DMS 273 treated with DMSO at 0.1 percent for 48 hours (cell line): ENCODE measurements at places on chromosomes 12 and 14.

- DNase-seq, result no peak
These were observed 36.8 kb upstream of the GLIPR1 start for GRCh38 chr12:75443709-75444108.

DNA sequence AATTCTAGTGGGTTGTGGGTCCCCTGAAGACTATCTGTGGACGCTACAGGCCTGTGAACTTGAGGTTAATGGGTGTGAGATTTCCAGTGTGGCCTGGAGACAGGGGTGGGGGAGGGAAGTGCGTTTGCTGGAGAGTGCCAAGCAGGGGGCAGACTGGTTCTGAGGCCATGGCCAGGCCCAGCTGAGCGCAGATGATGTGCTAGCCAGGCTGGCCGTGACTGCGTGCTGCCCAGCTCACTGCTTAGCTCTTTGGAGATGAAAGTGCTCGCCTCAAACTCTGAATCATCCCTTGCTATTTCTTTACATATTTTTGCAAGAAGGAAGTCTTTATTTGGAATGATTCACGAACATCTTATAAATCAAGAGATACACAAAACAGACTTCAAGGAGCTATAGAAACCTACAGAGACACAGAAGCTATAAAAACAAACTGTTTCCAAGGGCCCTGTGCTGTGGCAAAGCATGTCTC, 75.2 kb upstream of the PLEKHG3 start:
- DNase-seq, result no peak

DNA sequence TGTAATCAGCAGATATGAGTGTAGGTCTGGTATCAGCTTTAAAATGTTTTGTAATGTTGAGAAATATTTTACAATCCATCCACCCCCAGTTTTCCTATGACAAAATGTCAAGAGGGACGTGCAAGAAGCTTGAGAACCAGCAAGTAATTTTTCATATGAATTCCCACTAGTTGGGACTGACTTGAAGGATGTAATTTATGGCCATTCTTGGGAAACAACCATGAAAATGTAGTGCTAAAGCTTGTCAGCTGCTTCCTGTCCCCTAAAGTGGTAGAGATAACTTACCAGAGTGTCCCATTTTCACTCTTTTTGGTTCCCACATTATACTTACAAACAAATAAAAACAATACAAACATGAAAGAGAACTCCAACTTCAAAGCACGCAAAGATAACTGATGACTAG, 63.9 kb downstream of the RERG start:
- no peak for DNase-seq

GRCh38 chr14:64340560-64341196, 46.5 kb upstream of the ESR2 start:
- DNase-seq, result no peak

DNA sequence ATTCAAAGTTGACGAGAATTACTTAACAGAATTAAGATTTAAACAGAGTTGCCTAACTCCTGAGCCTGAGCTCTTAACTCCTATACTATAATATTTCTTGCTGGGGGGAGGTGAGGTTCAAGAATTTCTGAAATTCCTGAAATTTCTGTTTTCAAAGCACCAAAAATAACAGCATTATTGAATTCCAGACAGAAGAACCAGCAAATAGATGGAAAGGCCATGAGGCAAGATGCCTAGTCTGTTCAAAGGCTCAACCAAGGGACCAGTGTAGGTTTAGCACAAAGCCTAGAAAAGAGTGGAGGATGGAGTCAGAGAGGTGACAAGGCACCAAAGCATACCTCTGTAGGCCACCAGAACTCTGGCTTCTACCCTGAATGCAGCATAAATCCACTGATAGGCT, 76.4 kb downstream of the PPP1R12A start:
- DNase-seq, result no peak

DNA sequence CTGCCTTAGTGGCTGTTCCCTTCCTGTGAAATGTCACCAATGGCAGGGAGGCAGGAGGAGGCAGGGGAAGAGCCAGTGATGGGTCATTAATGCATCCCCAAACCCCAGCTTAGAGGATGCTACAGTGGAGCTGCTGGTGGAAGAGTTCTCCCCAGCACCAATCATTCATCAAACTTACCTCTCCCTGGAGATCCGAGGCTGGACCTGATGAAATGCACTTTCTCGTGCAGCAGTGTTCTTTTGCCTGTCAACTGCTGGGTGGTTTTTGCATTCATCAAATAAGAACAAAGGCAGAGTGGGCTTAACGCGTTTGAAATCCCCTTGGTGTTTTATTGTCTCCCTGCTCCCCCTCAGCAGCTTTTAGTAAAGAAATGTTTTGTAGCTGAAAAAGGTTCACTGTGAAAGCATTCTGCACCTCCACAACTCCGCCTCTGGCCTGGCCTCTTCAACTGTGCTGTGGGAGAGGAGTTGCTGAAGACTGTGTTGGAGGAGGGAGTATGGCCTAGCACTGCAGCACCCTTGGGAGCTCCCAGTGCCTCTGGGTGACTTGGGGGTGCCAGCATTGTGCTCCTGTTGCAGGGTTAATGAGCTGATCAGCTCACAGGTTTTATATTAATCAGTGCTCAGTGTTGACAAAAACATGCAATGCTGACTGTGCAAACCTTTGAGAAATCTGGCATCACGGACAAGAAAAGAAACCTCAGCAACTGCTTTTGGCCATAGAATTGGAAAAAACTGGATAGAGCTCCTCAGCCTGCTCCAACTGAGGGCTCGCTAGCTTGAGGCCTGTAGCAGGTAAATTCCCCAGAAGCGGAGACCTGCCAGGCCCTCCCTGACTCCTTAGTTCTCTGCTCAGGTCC, 14.4 kb downstream of the TSPAN9 start:
- no peak for DNase-seq

- DNase-seq, result no peak
These were observed 314.5 kb upstream of the LMO3 start for GRCh38 chr12:16920451-16920850.

DNA sequence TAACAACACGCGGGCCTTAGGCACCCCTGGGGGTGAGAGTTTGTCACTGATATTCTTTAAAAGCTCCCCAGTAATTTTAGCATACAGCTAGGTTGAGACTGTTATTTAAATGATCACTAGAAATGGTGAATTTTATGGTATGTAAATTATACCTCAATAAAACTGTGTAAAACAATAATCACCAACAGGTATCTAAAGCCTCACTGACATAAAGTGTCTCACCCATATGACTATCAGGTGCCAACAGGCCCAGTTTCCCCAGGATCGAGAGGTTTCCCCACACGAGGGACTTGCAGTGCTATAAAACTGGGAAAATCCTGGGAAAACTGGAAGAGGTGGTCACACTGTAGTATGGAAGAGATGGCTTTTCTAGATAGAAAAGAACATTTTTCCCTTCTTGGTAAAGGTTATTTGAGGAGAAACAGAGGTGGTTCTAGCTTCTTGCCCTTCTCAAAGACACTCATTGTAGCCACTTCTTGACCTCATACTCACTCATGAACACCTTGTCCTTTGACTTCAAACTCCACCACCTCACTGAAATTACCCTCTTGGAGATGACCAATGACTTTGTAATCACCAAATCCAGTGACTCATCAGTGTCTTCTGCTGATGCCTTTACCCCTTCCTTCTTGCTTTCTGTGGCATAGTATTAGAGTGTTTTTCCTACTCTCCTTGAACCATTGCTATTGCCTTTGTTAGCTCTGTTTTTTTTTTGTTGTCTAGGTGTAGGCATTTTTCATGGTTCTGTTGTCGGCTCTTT, 24.8 kb upstream of the NUBPL start:
- no peak for DNase-seq

- no peak for DNase-seq
These were observed 28.2 kb upstream of the AMN1 start for GRCh38 chr12:31756977-31757420.

GRCh38 chr12:45987340-45987727, 3.0 kb downstream of the SCAF11 start:
- no peak for DNase-seq

DNA sequence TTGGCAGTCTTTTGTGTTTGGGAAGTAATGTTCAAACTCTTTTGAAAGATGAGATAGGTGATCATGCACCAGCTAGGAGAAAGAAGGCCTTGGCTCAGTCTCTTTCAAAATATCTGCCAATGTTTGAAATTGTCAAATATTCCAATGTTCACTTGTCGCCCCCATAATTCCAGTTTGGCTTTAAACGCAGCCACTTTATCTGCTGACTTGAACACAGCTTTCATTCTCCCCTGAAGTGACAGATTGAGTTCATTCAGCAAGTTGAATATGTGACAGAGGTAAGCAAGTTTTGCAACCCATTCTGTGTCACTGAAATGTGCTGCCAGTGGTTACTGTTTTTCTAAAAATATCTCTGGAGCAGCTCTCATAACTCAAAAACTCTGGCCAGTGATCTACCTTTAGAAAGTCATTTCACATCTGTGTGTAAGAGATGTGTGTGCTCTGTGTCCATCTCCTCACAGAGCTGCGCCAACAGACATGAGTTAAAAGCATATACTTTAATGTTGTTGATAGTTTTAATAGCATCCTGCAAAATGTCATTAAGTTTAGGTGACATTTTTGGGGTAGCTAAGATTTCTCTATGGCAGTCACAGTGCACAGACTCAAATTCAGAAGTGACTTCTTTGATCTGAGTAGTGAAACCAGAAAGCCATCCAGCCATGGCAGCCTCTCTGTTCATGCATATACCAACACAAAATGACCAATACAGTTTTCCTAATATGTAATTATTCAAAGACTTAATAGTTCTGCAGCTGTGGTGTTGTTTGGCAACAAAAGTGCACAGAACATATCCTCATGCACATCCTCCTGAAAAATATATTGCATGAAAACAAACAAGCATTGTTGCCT, 614.3 kb upstream of the MIS18BP1 start:
- DNase-seq, result no peak

DNA sequence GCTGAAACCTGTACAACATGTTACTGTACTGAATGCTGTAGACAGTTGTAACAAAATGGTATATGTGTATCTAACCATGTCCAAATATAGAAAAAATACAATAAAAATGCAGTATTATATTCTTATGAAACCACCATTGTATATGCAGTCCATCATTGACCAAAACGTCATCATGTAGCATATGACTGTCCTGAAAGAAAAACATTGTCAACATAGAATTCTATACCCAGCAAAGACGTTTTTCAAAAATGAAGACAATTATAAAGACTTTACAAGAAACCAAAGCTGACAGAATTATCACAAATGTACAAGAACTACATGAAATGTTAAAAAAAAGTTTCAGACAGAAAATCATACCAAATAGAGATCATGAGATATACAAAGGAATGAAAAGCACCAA, 8.1 kb upstream of the GPATCH2L start:
- no peak for DNase-seq

DNA sequence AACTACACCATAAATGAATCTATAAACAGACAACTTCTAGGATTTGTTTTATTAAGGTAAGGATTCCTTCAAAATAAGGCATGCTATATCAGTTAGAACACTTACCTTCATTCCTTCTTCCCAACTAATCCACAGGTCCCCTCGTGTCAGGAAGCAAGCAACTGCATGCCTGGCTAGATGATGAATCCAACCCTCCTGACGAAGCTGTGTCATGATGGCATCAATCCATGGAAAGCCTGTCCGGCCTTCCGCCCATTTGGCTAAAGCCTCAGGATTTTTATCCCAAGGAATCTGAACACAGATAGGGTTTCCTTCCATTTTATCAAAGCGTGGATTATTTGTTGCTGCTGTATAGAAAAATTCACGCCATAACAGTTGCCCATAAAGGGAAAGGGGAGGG, 12.5 kb upstream of the MTERF2 start:
- DNase-seq, result no peak

- DNase-seq, result no peak
These were observed 264.6 kb upstream of the DAAM1 start for GRCh38 chr14:58923751-58924405.

DNA sequence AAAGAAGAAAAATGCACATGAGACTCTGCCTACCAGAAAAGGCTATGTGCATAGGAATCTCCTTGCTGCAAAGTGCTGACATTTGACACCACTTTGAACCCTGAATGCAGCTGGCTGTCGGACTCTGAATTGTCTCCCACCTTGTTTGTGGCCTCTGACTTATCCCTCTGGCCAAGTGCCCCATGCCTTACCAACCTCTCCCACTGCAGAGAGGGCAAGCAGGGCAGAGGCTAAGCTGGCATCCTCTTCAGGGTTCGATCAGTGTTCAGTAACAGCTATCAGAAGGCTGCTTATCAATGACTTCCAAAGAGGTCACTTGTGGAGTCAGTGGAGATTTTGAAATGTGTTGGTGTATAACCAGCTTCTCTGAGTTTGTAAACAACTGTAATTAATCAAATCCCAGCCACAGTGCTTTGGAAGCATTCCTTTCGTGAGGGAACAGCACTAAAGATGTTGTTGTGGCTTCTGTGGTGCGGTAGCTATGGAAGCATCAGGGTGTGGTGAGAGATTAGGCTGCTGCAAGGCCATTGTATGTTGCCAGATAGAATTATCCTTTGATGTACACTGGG, 22.6 kb upstream of the BMP4 start:
- no peak for DNase-seq

DNA sequence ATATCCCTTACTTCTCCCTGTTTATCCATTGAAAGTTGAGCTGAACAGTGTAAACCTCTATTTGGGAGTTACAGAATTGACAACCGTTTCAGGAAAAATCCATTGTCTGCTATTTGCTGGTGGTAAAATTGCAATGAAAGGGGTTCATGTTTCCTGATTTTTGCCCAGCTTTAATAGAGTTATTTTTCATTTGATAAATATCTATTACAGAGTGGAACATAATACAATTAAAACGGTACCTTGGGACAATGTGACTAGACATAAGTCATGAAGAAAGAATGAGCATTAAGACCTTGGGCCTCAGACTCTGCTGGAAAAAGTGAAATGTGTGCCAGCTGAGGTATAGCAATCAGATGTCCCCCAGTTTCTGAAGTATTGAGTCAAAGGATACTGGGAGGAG, 13.1 kb downstream of the PTPRR start:
- no peak for DNase-seq

DNA sequence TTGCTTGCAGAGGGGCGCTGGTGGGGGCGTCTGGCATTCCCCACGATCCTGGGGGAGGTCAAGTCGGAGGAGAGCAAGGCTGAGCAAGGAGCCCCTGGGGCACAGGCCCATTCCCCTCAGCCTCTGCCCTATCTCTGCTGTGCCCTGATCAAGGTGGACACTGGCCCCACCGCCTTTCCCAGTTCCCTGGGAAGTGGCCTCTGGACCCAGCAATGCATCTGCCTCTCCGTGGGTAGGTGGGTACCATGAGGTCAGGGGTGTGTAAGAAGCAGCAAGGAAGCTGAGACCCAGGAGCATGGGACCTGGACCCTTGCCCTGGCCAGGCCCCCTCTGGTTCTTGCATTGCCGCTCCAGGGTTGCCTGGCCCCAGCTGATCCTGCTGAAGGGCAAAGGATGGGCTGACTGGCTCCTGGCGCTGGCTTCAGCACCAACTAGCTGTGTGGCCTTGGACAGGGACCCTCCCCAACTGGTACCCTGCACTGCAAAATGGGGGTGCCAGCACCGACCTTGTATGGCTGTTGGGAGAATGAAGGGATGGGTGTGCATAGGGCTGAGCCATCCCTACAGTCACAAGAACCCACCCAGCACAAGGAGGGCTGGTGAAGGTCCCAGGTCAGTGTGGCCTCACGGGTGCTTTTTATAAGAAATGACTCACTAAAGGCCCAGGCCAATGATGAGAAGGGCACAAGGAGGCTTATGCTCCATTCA, 19.6 kb downstream of the SLC25A29 start:
- no peak for DNase-seq

- peak; percentile 19 for DNase-seq
These were observed 13.1 kb downstream of the NT5DC3 start for GRCh38 chr12:103827911-103828391.
